ENCODE measurements at places on chromosomes 1 and 21.

- DNase-seq = no peak
Observed at GRCh38 chr1:216723274-216723780, at the start of gene ESRRG. TSS of gene ESRRG (minus strand) at chr1:216723429. CDS start at chr1:216723299, 130 bp downstream.

- DNase-seq = no peak
Observed at GRCh38 chr1:14516974-14517840, 81.3 kb upstream of the KAZN start.

DNA sequence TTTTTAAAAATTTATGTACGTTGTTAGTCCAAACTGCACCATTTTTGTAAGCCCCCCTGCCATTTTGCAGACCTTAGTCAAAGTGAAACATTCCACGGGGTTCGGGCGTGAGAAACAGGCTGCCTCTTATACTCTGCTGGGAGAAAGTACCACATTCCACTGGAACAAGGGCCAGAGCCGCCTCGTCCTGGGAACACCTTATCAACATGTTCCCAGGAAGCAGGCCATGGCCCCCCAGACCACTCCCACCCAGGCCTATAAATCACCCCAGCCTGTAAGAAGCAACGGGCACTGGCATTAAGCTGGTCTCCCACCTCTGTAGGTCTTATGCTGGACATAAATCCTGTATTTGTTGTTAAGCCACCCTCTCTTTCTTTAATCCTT lies 854 bp upstream of the ZRANB2 start:
- DNase-seq = no peak

- DNase-seq = no peak
Observed at GRCh38 chr21:36386031-36386642, 945 bp downstream of the CHAF1B start.

- peak; percentile 88 for DNase-seq
Observed at GRCh38 chr1:31368611-31369107, 4.2 kb downstream of the FABP3 start.

GRCh38 chr1:113793878-113794834 lies 18.1 kb downstream of the RSBN1 start:
- DNase-seq = no peak

DNA sequence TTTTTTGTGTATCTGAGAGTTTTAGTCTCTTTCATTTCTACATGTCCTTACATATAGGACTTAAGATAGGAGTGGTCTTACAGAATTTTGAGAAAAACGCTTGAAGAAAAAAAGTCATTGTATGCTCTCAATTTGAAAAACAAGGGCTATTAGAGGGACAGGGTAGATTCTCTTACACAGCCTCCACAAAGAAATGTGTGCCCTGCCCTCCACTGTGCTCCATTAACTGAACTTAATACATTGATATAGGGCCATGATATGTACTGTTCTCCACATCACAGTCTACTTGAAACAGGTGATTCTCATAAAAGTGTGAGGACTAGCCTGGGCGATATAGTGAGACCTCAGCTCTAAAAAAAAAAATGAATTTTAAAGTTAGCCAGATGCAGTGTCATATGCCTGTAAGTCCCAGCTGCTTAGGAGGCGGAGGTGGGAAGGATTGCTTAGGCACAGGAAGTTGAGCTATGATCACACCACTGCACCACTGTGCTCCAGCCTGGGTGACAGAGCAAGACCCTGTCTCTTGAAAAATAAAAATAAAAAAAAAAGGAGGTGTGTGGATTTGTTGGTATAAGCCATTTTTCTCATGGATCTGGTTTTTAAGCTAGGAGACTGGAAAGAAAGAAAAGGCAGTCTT lies 77.0 kb downstream of the HMCN1 start:
- no peak for DNase-seq

DNA sequence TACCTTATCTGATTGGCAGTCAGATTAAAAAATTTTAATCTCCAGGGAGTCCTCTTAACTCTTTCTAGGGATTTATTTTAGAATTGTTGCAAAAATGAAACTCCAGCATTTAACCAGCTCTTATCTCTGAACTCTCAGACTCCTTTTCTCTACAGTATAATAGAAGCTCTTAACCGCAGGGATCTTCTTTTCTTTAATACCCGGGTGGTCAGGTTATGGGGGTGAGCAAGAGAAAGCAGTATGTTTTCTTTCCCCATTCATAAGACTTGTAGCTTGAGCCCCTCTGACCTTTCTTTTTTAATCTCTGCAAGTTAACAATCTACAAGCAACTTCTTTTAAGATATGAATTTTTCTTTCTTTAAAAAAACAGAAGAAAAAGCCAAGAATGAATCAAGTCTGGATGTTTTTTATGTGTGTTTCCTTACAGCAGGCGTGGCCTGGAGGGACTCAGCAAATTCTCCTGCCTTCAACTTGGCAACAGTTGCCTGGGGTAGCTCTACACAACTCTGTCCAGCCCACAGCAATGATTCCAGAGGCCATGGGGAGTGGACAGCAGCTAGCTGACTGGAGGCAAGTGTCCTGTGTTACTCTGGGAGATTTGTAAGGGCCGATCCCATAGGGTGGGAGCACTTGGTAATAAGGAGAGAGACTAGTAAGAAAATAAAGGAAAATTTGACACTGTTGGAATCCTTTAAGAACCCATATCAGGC lies 13.4 kb upstream of the OLFML3 start:
- DNase-seq = no peak

DNA sequence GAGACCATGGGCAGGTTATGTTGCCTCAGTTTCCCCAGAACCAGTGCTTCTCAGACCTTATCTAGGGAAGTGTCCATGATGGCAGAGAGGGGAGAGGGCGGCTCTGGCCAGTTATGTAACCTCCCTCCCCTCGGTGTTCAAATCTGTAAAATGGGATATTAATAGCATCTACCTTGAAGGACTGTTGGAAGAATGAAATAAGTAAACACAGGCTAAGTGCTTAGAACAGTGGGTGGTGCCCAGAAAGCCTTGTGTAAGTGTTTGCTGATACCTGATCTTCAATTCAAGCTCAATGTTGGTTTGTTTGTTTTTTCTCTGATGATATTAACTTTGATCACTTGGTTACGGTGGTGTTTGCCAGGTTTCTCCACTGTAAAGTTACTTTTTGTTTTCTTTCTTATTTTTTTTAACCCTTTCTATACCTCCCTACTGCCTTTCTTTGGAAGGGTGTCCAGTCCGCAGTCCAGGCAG lies 34.9 kb downstream of the EPHA2 start:
- DNase-seq = no peak

DNA sequence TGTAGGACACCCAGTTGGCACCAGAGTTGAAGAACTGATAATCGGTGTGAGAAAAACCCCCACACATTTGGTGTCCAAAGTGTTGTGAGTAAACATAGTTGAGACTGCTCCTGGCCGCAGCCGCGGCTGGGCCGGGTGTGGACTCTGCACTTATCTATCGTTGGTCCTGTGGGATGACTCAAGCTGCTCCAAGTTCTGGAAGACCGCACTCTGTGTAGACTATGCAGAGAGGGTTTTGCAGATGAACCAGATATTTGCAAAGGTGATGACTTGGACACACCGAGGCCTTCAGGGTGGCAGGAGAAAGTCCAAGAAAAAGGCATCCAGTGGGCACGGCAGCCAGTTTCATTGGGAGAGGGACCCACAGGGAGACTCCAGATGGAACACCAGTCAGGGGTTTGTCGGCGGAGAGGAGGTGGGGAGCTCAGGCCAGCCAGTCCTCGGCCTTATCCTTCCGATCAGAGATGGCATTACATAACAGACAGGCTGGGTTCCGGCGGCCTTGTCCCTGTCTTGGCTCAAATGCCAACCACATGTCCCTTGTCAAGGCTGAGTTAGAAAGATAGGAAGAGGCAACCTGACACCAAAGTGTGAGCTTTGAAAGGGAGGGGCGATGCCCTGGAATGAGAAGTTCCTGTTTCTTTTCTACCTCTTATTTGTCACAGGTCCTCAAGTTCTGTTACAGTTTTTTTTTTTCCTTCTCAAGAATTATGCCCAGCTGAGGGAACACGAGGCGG lies 21.1 kb downstream of the C2CD2 start:
- DNase-seq = peak; percentile 87

- DNase-seq = no peak
Observed at GRCh38 chr1:157040802-157041201, 4.7 kb downstream of the ARHGEF11 start.

- no peak for DNase-seq
Observed at GRCh38 chr1:36222481-36223380, 1.5 kb upstream of the THRAP3 start.

DNA sequence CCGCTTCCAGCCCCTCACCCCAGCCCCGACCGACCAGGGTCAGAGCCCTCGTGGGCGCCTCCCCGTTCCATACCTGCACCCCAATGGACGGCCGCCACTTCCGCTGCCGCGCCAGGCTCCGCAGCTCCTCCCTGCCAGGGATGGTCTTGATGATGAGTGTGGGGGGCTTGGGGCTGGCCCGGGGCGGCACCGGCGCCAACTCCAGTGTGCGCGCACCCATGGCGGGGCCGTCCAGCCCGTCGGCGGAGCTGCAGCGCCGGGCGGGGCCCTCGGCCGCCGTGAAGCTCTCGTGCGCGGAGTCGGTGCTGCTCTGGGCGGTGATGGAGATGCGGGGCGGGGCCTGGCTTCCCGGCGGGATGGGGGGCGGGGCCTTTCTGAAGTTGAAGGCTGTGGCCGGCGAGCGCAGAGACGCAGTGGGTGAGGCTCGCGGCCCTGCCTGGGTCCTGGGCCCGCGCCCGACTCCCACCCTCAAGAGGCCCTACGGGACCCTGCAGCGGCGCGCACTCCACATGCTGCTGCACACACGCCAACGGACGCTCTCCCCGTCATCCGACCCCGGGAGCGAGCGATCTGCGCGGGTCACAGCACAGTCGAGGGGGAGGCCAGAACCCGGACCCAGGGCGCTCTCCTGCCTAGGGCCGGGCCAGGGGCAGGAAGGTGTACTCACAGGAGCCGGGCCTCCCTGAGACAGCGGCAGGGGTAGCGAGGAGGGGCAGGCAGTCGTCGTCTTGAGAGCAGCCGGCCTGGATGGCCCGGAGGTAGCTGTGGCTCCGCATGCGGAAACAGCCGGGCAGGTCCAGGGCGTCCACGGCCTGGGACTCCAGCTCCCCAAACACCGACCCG lies 26.1 kb upstream of the SMIM12 start:
- DNase-seq = no peak

GRCh38 chr1:202029727-202030126 lies 19.3 kb downstream of the ELF3 start:
- DNase-seq = no peak

GRCh38 chr21:44815852-44816628 lies 1.8 kb downstream of the SUMO3 start:
- DNase-seq = no peak

GRCh38 chr1:100075773-100076172 lies 57.0 kb downstream of the SASS6 start:
- no peak for DNase-seq

All from hematopoietic multipotent progenitor cell treated with erythropoietin and hydrocortisone succinate and interleukin-3 and kit ligand, for 8 days (in vitro differentiated cells).